ENCODE measurements at places on chromosomes 5 and 9.

GRCh38 chr5:132218321-132218720 lies 9.3 kb downstream of the P4HA2 start:
- no peak for DNase-seq

- no peak for DNase-seq
Observed at GRCh38 chr5:11427569-11427968, 476.7 kb downstream of the CTNND2 start.

- no peak for DNase-seq
Observed at GRCh38 chr5:91538179-91538578, 155.1 kb upstream of the ARRDC3 start.

- no peak for DNase-seq
Observed at GRCh38 chr5:67163231-67163756, 33.3 kb downstream of the CD180 start.

DNA sequence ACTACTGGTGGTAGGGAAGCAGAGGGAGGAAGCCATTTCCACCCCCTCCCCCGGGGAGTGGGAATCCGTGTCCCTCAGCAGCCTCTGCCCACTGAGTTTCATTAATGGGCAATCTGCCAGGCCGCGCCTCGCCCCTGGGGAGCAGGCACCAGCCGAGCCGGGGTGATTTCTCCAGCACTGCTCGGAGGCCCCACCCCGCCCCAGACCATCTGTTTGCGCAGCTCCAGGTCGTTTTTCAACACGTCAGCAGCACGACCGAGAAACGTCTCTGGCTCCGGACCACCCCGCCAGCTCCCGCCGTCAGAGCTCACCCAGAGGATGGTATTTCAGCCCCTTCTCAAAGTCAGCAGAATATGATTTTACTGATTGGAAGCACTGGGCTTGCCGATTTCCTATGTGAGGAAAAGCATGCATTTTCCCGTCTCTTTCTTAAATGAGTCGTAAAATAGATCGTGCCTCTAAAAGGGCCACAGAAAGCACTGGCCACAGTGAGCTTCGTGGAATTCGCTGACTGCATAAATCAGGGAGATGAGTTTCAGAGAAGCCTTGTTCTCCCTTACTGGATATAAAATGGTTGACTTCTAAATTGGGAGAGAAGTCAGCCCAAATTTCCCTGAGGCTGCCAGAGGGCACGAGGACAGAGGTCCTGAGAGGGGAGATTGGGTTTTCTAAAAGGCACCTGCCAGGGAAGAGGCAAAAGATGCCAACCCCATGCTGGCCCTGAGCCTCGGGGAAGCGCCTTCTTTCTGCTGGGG lies 47.0 kb downstream of the OLFM1 start:
- no peak for DNase-seq

- DNase-seq, result no peak
Observed at GRCh38 chr9:78295177-78295575, 1.7 kb upstream of the PSAT1 start.

- no peak for DNase-seq
Observed at GRCh38 chr5:149002053-149002452, 60.8 kb downstream of the SH3TC2 start.

All from stimulated activated CD4-positive, alpha-beta T cell treated with anti-CD3 and anti-CD28 coated beads, Interleukin-1b, Interleukin-23, amount 100 ng/mL, for 1 hour (primary cell).